ENCODE measurements at places on chromosomes 2 and 18.

- no peak for DNase-seq
Measured at GRCh38 chr2:104547221-104547620, 306.7 kb upstream of the POU3F3 start.

DNA sequence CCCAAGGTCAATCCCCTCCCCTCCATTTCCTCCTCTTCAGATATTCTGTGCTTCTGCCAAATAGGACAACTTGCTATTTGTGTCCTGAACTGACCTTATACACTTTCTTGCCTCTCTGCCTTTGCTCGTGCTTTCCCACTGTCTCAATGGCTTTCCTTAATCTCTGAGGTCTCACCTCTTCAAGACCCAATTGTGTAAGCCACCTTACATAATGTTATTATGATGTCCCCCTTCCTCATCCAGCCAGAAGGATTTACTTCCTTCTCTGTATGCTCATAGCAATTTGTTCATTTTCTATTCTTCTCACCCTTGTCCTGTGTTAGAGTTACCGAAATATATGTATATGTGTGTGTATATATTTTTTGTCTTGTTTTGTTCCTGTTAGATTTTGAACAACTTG, 26.9 kb upstream of the DARS1 start:
- DNase-seq = no peak

GRCh38 chr2:202382684-202383083, 6.6 kb downstream of the BMPR2 start:
- no peak for DNase-seq

GRCh38 chr2:210626849-210627248, 70.5 kb downstream of the CPS1 start:
- no peak for DNase-seq

DNA sequence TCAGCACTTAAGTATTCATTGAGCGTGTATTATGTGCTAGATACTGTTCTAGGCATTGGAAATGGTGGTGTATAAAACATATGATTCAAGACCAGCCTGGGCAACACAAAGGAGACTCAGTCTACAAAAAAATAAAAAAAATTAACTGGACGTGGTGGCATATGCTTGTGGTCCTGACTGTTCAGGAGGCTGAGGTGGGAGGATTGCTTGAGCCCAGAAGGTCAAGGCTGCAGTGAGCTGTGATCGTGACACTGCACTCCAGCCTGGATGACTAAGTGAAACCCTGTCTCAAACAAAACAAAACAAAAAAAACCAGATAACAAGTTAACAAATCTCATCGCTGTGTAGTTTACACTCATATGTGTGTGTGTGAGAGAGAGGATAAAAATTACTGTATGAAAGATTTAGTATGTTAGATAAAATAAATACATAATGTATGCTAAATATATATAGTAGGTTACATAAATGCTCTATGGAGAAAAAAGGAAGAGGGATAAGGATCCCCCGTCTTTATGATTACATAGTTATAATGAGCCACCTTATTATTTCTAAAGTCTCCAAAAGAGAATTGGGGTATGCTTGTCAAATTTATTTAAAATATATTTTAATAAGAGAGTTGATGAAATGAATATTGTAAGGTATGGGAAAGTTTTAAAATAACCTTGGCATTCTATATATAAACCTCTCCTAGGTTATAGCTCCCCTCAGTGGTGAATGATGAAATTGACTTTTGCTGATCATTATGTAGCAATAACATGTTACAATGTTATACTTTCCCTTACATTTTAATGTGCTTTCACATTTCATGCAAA, 69.2 kb downstream of the EHBP1 start:
- no peak for DNase-seq

GRCh38 chr18:36643061-36643460, 185.7 kb downstream of the TPGS2 start:
- no peak for DNase-seq

DNA sequence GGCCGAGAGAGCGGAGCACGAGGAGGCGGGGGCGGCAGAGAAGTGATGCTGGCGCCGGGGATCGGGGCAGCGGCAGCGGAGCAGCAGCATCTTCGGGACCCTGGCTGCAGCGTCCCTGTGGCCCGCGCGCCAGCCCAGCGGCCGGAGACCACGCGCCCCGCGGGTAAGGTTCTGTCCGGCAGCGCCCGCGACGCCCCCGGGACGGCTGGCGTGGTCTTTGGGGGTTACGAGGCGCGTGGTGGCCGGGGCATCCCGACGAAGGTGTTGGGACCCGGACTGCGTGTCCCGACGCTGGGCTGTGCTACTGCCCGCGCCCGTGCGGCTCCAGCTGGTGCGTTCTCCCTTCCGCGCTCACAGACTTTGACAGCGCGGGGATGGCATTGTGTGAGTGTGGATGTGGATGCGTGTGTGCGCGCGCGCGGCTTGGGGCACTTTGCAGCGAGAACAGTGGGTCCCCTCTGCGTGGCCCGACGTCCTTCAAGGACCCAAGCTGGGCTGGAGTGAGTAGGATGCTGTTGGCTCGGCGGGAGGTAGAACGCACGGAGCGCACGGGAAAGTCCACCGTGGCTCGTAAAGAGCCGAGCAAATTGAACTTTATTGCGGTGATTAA, 405.0 kb downstream of the XIRP2 start:
- DNase-seq = no peak

All from CD4-positive, alpha-beta T cell treated with Interleukin-4 for 1 hour (primary cell).